ENCODE measurements at places on chromosomes 7 and 10.

DNA sequence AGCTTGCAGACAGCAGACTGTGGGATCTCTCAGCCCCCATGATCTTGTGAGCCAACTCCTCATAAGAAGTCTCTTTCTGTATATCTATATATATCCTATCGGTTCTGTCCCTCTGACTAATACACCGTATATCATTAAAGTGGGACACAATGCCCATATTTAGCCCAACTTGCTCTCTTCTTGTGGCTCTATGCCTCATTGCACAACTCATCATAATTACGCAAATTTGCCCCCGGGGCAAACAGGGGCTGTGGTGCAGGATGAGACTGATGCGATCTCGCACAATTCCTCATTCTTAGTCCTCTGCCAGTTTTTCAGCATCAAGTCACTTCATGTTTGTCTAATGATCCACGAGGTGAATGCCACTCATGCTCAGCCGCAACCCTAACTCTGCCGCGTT lies 183.2 kb downstream of the PRPF18 start:
- DNase-seq = no peak

- no peak for DNase-seq
Observed at GRCh38 chr10:101364721-101365120, 10.8 kb downstream of the BTRC start.

GRCh38 chr7:91293136-91293535 lies 28.9 kb downstream of the FZD1 start:
- no peak for DNase-seq

- DNase-seq = no peak
Observed at GRCh38 chr7:107387573-107388219, 82.2 kb upstream of the GPR22 start.

DNA sequence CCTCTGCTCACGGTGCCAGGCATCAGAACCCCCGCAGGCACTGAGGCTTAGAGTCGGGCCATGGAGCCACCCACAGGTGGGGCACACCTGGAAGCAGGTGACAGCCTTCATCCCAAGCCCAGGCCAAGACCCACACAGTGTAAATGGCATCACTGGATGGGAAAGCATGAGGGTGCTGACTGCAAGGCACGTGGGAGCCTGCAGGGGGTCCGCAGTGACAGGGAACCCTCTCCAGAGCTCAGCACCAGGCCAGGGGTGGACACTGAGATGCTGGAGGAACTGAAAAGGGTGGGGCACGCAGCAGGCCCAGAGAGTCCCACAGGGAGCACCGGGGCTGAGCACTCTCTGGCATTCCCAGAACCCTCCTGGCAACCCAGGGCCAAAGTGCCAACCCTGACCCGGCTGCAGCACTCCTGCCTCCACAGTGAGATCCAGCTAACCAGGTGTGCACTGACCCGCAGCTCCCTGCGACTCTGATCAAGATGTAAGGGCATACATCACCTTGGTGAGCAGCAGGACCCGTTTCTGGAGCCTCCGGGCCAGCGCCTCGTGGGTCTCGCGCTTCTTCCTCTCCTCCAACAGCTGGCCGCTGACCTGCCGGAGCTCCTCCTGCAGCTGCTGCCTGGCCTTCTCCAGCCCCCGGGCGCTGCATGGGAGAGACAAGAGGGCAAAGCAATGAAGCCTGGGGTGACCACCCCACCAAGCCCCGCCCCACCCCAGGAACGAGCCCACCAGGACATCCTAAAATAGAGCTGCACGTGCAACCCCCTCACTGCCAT lies 163.9 kb downstream of the MAD1L1 start:
- DNase-seq = no peak

DNA sequence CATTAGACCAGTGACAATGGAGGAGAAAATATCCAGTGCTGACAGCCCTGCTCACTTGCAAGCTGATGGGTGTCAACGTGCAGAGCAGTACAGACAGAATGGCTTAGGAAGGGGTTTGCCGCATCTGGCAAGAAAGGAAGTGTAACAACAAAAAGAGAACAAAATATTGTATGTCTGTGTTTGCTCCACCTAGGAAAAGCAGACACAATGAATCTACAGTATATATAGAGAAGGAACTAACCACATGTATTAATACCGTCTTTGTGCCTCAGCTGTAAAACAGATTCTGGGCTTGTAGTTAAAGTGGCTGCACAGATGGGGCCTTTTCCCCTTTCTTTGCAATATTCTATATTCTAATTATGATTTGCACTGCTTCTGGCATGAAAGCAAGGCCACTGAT lies 281.1 kb upstream of the MEOX2 start:
- no peak for DNase-seq

DNA sequence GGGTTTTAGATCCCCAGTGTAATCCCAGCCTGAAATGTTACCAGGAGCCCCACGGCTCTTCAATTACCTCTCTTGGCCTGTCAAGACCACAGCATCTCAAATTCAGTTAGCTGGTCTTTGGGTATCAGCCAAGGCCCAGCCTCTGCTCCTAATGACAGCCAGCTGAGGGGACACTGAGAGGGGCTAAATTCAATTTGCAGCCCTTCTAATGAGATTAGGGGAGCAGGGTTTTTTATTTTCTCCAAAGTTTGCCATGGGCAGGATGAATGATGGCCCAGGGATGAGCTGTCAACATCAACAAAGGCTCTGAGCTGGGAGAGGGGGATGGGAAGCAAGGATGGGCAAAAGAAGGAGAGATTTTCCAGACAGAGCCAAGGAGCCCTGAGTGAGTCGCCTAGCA lies 116.8 kb upstream of the TBX20 start:
- DNase-seq = no peak

DNA sequence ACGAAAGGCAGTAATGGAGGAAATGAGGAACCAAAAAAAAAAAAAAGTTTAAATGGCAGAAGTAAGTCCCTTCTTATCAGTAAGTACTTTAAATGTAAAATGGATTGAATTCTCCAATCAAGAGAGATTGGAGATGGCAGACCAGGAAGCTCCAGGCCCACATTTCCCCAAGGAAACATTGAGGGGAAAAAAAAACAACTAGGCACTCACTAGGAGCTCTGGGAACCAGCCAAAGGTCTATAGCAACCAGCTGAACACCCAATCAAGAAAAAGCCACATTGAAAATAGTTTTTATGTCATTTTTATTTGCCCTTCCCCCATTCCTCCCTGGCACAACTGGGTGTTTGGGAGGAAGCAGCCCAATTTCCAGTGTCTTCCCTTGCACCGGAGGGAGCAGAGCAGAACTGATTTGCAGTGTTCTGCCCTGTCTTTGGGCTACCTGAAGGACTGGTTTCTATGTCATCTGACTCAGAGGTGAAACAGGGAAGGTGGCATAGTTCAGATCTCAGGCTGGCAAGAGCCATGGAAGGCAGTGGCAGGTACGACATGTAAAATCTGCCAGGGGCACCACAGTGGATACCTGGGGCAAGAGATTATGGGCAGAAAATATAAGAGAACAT lies 121.9 kb downstream of the SMURF1 start:
- DNase-seq = no peak

GRCh38 chr10:133226251-133226808 lies 3.7 kb upstream of the UTF1 start:
- no peak for DNase-seq

DNA sequence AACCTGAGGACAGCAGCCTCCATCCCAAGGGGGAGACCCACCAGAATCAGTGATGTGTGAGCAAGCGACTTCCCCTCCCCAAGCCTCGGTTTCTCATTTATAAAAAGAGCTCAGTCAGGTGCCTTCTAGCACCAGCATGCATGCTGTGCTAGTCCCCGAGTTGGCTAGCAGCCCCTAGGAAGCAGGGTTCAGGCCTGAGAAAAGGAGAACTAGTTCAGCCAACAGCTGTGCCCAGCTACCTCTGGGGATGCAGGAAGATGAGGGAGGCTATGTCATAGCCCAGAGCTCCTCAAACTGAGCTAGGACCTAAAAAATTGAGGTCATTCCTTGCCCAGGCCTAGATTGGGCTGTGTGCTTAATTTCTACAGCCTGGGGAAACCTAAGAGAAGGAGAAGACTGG lies 13.7 kb downstream of the DRGX start:
- DNase-seq = no peak

GRCh38 chr7:30771174-30771879 lies at the start of gene MINDY4:
TSS of gene MINDY4 (plus strand) at chr7:30771417. CDS start at chr7:30771494, 77 bp downstream.
- DNase-seq = peak; percentile 81

DNA sequence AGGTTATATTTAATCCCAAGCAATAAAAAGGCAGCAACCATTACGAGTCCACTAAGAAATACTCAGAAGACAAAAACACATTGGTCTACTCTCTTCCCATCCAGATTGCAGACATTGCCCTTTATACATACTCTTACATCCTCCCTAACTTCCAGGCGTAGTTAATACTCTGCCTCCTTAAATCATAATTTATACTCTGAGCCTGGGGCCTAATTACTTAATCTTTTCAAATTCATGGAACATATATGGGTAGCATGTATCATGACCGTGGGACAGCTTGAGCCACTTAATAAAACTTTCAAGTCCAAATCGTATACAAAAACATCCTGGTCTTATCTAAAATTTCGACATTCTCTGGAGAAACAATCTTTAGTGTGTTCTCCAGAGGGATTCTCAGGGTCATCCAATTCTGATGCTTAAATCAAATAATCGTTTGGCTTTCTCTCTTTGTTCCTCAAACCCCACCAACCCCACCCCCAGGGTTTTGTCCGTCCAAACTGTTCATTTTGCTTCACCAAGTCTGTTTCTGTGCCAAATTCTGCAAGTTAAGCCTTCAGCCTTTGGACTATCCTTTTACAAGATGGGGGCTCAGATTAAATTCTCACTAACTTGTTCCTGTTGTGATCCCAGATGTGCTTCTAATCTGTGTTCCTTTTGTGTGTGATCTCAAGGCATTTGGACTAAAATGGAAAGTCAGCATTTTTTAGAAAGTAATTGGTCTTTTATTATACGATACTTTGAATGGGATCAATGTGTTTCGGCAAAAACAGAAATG lies 86.4 kb downstream of the ADAM12 start:
- DNase-seq = no peak

GRCh38 chr7:55554038-55554437 lies 18.3 kb downstream of the VOPP1 start:
- DNase-seq = no peak

- no peak for DNase-seq
Observed at GRCh38 chr10:12419262-12419847, 70.0 kb downstream of the CAMK1D start.

- peak; percentile 75 for DNase-seq
Observed at GRCh38 chr10:49394933-49395740, 752 bp downstream of the DRGX start.

GRCh38 chr7:131637859-131638258 lies 81.4 kb upstream of the PODXL start:
- DNase-seq = no peak

Data from D341Med (cell line).